Activated T-helper 1 cell treated with anti-CD3 and anti-CD28 coated beads, Interleukin-12 subunit alpha, Interleukin-12 subunit beta, Interleukin-2, Interleukin-4 antibody, amounts not matched to agents 30 ng/mL and 10 ng/mL and 1 ng/mL, durations not matched to agents 14 hours and 24 hours and 36 hours (primary cell): ENCODE measurements at places on chromosomes 12 and 14.

DNA sequence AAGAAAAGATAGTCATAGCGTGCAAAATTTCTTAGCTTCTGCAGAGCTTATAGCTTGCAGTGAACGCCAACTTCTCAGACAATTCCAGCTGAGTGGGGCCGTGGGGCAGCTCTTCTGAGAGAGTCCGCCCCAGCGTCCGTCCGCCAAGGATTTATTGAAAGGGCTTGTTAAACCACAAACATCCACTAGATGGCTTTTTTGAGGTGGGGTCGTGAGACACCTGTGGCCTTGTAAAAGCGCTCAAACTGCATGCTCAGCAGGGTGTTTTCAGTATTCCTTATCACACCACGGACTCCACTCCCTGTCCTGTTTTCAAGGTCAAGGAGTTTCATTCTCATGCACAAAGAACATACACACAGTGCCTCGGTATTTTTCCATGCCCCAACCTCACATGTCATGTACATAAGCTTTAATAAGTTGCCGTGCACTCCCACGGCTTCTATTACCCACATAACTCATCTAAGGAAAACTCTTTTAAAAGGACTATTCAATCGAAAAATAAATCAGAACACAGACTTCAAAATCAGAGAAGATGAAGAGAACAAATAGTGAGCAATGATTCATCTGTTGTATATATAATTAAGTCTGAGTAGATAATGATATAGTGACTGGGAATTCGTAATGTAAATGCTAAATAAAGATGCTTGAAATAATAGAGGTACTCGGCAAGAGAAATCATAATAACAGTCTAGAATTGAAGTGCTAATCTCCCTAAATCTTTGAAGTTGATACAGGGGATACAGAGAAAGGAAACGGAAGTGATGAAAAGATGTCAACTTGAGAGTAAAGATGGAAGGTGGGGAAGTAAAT, 46.7 kb downstream of the WBP11 start:
- no peaks in the 10 kb centered on the region for H3K4me1 ChIP-seq
- H3K27me3 ChIP-seq = peaks cover 5% of the 10 kb centered on the region
- no peak overlapping the region for H3K27ac ChIP-seq
- H3K4me3 ChIP-seq = no peak overlapping the region
- H3K36me3 ChIP-seq = peaks cover 12% of the 10 kb centered on the region

- no peaks in the 10 kb centered on the region for H3K36me3 ChIP-seq
- DNase-seq = no peak
- no peaks in the 10 kb centered on the region for H3K27me3 ChIP-seq
- no peak overlapping the region for H3K27ac ChIP-seq
- H3K4me3 ChIP-seq = no peak overlapping the region
Observed at GRCh38 chr12:87793131-87793530, 236.1 kb downstream of the C12orf50 start.

DNA sequence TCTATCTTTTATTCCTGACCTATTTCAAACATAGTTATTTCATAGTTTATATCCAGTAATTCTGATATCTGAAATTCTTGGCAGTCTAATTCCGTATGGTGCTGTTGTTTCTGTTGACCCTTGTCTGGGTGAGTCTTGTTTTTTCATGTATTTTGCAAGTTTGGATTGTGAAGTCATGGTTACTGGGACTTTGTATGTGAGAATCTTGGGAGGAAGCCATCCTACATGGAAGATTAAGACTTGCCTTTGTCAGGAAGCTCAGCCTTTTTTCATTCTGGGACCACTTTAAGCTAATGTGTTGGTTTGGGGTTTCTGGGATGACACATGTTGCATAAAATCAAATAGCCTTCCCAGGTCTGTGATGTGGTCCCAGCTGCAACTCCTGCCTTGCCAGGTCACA, 191.6 kb upstream of the E2F7 start:
- H3K4me1 ChIP-seq = no peaks in the 10 kb centered on the region
- no peaks in the 10 kb centered on the region for H3K27me3 ChIP-seq
- H3K36me3 ChIP-seq = no peaks in the 10 kb centered on the region
- DNase-seq = no peak
- H3K27ac ChIP-seq = no peak overlapping the region

DNA sequence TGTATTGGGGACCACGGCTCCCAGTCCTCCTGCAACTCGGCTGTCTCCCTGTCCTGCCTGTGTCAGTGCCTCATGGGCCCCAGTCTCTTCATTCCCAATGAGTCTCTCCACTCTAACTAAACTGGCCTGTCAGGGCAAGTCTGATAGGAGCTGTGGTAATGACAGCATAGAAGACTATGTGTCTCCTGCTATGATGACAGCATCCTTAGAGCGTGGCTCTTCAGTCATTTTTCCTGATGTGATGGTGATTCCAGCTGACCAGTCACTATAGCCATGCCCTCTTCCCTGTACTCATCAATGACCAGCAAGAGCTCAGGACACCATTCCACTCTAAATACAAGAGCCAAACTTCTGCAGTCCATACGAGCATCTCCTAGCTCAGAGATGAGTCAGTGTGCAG, 339.8 kb downstream of the PCNX1 start:
- peak overlapping the region; percentile 74 for H3K27ac ChIP-seq
- H3K36me3 ChIP-seq = peaks cover 15% of the 10 kb centered on the region
- H3K4me3 ChIP-seq = peak overlapping the region; percentile 29
- no peak for DNase-seq
- peaks cover 61% of the 10 kb centered on the region for H3K4me1 ChIP-seq

DNA sequence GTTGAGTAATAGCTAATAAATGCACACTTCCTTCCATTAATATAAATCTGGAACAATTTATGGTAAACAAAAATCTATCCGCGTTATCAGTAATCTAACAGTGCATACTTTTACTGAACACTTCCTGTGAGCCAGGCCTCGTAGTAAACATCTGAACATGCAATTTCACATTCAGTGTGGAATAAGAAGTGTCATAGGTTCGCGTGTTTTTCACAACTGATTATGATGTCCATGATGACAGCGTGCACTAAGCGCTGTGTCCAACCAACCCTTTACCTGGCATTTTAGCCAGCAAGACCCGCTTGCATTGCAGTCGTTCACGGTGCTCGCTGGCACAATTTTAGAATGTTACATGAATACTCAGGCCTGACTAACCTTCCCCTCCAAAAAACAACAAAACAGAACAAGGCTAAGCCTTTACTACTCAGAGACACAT, 2.1 kb downstream of the PNMA1 start:
- peak overlapping the region; percentile 92 for H3K27ac ChIP-seq
- peaks cover 30% of the 10 kb centered on the region for H3K4me1 ChIP-seq
- DNase-seq = no peak
- H3K4me3 ChIP-seq = peak overlapping the region; percentile 87
- peaks cover 19% of the 10 kb centered on the region for H3K36me3 ChIP-seq

GRCh38 chr14:99690636-99691035, 6.5 kb downstream of the CYP46A1 start:
- no peak for DNase-seq
- peaks cover 40% of the 10 kb centered on the region for H3K27me3 ChIP-seq
- H3K36me3 ChIP-seq = no peaks in the 10 kb centered on the region
- H3K4me3 ChIP-seq = no peak overlapping the region
- no peak overlapping the region for H3K27ac ChIP-seq

- peaks cover 15% of the 10 kb centered on the region for H3K4me1 ChIP-seq
- H3K4me3 ChIP-seq = no peak overlapping the region
- peaks cover 2% of the 10 kb centered on the region for H3K27me3 ChIP-seq
- no peak for DNase-seq
Observed at GRCh38 chr12:92094751-92095161, 50.9 kb downstream of the BTG1 start.

- H3K27me3 ChIP-seq = no peaks in the 10 kb centered on the region
- no peaks in the 10 kb centered on the region for H3K4me1 ChIP-seq
- H3K27ac ChIP-seq = no peak overlapping the region
- no peak for DNase-seq
Observed at GRCh38 chr12:129676411-129676810, 227.4 kb downstream of the TMEM132D start.

GRCh38 chr14:100578552-100578951, 8.7 kb downstream of the BEGAIN start:
- DNase-seq = no peak
- no peaks in the 10 kb centered on the region for H3K27me3 ChIP-seq
- H3K4me1 ChIP-seq = no peaks in the 10 kb centered on the region
- no peaks in the 10 kb centered on the region for H3K36me3 ChIP-seq
- H3K4me3 ChIP-seq = no peak overlapping the region
- no peak overlapping the region for H3K27ac ChIP-seq

GRCh38 chr12:88142610-88142991, 494 bp downstream of the TMTC3 start:
- peak; percentile 15 for DNase-seq
- peaks cover 16% of the 10 kb centered on the region for H3K36me3 ChIP-seq
- H3K27ac ChIP-seq = peak overlapping the region; percentile 95

- H3K4me3 ChIP-seq = no peak overlapping the region
- H3K36me3 ChIP-seq = no peaks in the 10 kb centered on the region
- H3K27me3 ChIP-seq = peaks cover under 1% of the 10 kb centered on the region
Observed at GRCh38 chr12:66495709-66496108, 183.2 kb downstream of the GRIP1 start.

DNA sequence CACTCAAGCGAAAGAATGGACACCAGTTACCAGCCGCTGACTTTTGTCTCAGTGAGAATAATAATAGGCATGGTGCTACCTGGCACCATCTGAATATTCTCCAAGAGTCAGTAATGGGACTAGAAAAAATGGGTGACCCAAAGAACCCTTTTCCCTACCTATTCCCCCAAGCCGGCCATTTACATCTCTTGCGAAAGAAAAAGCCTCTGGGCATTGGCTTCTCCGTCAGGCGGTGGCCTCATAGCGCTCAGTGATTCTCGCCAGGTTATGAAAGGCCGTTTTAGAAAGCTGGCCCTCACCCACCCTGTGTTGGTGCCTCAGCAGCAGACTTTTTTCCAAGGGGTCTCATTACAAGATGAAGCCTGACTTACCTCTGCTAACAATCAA, 523 bp upstream of the SLC6A15 start:
- no peak for DNase-seq
- H3K36me3 ChIP-seq = no peaks in the 10 kb centered on the region
- no peak overlapping the region for H3K27ac ChIP-seq
- no peak overlapping the region for H3K4me3 ChIP-seq
- H3K4me1 ChIP-seq = peaks cover 16% of the 10 kb centered on the region
- peaks cover 42% of the 10 kb centered on the region for H3K27me3 ChIP-seq

DNA sequence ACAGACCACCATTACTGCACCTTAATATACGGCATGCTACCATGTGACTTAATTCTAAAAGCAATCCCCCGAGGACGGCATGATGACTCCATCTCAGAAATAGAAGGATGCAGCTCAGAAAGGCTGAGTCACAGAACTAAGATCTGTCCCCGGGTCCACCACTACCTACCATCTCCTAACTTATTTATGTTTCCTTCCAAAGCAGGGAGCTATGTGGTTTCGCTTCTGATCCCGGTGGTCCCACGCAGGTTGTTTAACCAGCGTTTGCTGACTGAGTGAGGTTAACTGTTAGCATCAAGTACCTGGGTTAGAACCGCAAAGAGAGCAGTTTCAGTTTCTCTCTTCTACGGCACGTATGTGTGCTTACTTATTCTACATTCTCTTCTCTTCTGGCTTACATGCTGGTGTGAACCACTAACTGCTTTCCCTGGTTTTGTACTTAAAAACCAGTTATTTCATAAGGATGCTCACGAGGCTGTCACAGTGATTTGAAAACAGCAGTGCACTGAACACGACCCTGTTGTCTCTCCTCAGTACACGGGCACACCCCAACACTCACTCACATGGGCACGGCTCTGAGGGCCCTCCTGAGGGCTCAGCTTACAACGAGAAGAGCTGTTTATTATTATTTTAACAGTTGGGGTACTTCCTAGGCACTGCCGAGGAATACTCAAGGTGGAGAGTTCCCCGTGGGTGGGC, 66.7 kb downstream of the CCDC88C start:
- H3K36me3 ChIP-seq = peaks cover 16% of the 10 kb centered on the region
- DNase-seq = peak; percentile 72
- H3K4me1 ChIP-seq = peaks cover 89% of the 10 kb centered on the region
- peak overlapping the region; percentile 74 for H3K4me3 ChIP-seq
- peak overlapping the region; percentile 94 for H3K27ac ChIP-seq
- H3K27me3 ChIP-seq = no peaks in the 10 kb centered on the region

DNA sequence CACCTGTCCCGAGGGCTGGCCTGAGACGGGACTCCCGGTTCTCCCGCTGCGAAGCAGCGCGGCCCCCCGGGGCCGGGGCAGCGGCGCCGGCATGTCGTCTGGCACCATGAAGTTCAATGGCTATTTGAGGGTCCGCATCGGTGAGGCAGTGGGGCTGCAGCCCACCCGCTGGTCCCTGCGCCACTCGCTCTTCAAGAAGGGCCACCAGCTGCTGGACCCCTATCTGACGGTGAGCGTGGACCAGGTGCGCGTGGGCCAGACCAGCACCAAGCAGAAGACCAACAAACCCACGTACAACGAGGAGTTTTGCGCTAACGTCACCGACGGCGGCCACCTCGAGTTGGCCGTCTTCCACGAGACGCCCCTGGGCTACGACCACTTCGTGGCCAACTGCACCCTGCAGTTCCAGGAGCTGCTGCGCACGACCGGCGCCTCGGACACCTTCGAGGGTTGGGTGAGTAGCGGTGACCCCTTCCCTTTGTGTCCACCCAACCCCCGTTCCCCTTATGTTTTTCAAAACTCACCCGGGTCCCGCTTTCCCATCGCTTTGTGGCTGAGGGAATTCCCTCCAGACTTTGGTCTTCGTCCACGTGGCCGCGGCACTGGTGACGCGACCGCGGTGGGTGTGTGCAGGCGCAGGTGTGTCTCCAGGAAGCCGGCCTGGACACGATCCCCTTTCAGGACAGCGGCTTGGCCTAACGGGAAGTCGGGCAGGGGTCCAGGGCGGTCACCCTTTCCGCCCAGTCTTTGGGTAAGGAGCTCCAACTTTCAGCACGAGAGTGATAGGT, 826 bp downstream of the PRKCH start:
- no peaks in the 10 kb centered on the region for H3K27me3 ChIP-seq
- peak overlapping the region; percentile 95 for H3K27ac ChIP-seq
- no peak for DNase-seq
- H3K36me3 ChIP-seq = peaks cover 35% of the 10 kb centered on the region
- H3K4me3 ChIP-seq = peak overlapping the region; percentile 93
- H3K4me1 ChIP-seq = peaks cover 39% of the 10 kb centered on the region
